ENCODE measurements at places on chromosomes 11 and 22. TPM values are rescaled to one million over a fixed set of nuclear protein-coding genes. Genes with fewer than 3 reads are reported as not detected.

TRIM49 gene
- not detected for total RNA-seq

- H3K4me1 ChIP-seq, result peaks cover 29% of the 10 kb centered on the region
- H3K4me3 ChIP-seq, result no peak overlapping the region
- no peaks in the 10 kb centered on the region for H3K27me3 ChIP-seq
- H3K36me3 ChIP-seq, result no peaks in the 10 kb centered on the region
These were observed 4.8 kb upstream of the SUN2 start for GRCh38 chr22:38760477-38761201.

GRCh38 chr11:119249671-119250010 lies 43.5 kb downstream of the CBL start:
- no peaks in the 10 kb centered on the region for H3K36me3 ChIP-seq
- no peak for DNase-seq
- H3K27me3 ChIP-seq, result no peaks in the 10 kb centered on the region
- H3K4me1 ChIP-seq, result peaks cover 10% of the 10 kb centered on the region

- no peaks in the 10 kb centered on the region for H3K36me3 ChIP-seq
- no peaks in the 10 kb centered on the region for H3K27me3 ChIP-seq
- H3K4me1 ChIP-seq, result no peaks in the 10 kb centered on the region
- H3K27ac ChIP-seq, result no peak overlapping the region
These were observed 77.3 kb downstream of the SLC17A6 start for GRCh38 chr11:22415476-22415875.

- H3K4me3 ChIP-seq, result no peak overlapping the region
- no peaks in the 10 kb centered on the region for H3K36me3 ChIP-seq
These were observed 96.5 kb downstream of the ME3 start for GRCh38 chr11:86575927-86576326.

- DNase-seq, result no peak
- no peaks in the 10 kb centered on the region for H3K36me3 ChIP-seq
- no peak overlapping the region for H3K4me3 ChIP-seq
- no peak overlapping the region for H3K27ac ChIP-seq
- no peaks in the 10 kb centered on the region for H3K4me1 ChIP-seq
These were observed 12.0 kb downstream of the KCNQ1OT1 start for GRCh38 chr11:2687782-2688191.

DNA sequence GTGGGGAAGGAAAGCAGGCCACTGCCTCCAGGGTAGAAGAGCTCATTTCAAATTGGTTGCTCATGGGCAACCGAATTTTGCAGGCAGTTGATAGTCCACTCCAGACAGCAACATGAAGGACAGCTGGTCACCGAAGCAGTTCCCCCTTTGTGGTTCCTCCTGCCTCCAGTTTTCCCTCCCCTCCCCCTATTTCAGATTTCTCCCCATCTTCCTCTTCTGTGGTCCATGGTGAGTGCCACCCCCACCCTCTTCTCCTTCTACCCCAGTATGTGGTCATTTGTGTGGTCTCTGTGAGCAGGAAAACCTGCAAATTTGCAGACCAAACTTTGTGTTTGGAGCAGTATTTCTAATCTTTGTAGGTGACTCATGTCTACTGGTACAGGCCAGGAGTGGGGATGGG lies 38.2 kb upstream of the PAK1 start:
- no peaks in the 10 kb centered on the region for H3K36me3 ChIP-seq
- H3K27ac ChIP-seq, result no peak overlapping the region
- H3K4me1 ChIP-seq, result no peaks in the 10 kb centered on the region
- H3K4me3 ChIP-seq, result no peak overlapping the region
- DNase-seq, result no peak
- H3K27me3 ChIP-seq, result no peaks in the 10 kb centered on the region

DNA sequence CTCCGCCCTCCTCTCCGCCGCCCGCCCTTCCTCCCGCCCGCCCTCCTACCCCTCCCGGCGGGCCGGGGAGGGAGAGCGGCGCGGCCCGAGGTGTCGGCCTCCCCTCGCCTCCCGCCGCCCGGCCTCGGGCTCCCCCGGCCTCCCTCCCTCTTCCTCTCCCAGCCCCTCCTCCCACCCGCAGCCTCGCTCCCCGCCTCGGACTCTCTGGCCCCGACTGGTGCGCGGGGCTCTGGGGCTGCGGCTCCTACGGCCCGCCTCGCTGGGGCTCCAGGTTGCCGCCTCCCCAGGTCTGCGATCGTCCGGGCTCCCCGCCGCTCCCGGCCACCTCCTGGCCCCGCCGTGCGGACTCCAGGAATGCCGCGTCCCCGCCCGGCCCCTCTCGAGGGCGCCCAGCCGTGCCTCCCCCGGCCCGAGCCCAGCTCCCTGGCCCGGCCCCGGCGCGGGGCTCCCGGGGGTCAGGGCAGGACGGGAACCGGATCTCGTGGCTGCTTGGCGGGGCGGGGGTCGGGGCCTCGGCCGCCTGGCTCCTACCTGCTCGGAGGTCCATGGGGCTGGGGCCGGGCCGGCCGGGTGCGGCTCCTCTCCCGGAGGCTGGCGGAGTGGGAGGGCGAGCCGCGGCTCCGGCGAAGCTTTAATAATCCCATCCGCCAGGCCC lies at the start of gene CLCF1:
Gene CLCF1, minus strand, starts transcription at position 606 of the 655 bp plus-strand sequence. Its CDS starts 59 bp downstream, at position 547.
- H3K4me1 ChIP-seq, result peaks cover 57% of the 10 kb centered on the region
- H3K4me3 ChIP-seq, result peak within 1 kb of the TSS; percentile 53
- peak within 1 kb of the TSS; percentile 79 for H3K27ac ChIP-seq
- no peaks in the 10 kb centered on the region for H3K36me3 ChIP-seq

- peak within 1 kb of the TSS; percentile 33 for H3K27ac ChIP-seq
- H3K27me3 ChIP-seq, result no peaks in the 10 kb centered on the region
- peak; percentile 58 for DNase-seq
- no peaks in the 10 kb centered on the region for H3K36me3 ChIP-seq
These were observed at the start of gene NCR3LG1 for GRCh38 chr11:17351510-17352176. TSS of gene NCR3LG1 (plus strand) at chr11:17351800. CDS start at chr11:17351970, 170 bp downstream.

TRIM51G gene
- not detected for total RNA-seq

GRCh38 chr11:59615120-59615636 lies 396 bp downstream of the OSBP start:
- peak overlapping the region; percentile 72 for H3K4me3 ChIP-seq
- peak overlapping the region; percentile 95 for H3K27ac ChIP-seq
- DNase-seq, result peak; percentile 74
- H3K27me3 ChIP-seq, result no peaks in the 10 kb centered on the region

TIMM10 gene
- 151 TPM for total RNA-seq

MRGPRX4 gene
- not detected for total RNA-seq

CAPN1 gene
- total RNA-seq, result 88.2 TPM

DNA sequence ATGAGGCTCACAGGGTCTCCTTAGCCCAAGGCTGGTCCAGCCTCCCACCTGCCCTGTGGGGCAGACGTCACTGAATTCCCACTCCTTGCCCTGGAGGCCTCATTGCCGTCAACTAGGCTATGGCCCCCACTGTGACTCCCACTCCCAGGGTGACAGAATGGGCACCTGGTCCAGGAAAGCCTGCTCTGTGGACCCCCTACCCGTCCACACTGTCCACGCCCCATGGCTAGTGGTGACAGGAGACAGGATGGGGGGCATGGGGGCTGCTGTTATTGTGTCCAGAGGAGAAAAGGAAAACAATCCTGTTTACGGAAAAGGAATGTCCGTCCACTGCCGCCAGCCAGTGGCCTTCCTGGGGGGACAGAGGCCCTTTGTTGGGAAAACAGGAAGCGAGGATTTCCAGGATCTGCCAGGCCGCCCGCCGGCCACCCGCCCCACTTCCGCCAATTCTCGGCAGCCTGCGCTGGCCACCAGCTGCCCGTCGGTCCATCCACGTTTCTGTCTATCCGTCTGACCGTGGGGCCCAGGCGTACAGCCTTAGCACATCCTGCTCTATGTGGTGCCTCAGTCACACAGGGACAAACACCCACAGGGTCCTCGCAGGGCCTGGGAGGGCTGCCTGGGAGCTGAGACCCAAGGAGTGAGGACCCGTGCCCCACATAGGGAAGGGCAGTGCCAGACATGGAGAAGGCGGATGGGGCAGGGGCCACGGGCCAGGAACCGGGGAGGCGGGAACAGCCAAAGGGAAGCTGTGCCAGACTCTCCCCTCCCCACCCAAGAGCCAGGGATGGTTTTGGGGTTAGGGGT lies 19.5 kb downstream of the CRELD2 start:
- no peak overlapping the region for H3K27ac ChIP-seq
- no peaks in the 10 kb centered on the region for H3K27me3 ChIP-seq
- no peak overlapping the region for H3K4me3 ChIP-seq
- no peaks in the 10 kb centered on the region for H3K36me3 ChIP-seq
- no peak for DNase-seq
- peaks cover 16% of the 10 kb centered on the region for H3K4me1 ChIP-seq

DNA sequence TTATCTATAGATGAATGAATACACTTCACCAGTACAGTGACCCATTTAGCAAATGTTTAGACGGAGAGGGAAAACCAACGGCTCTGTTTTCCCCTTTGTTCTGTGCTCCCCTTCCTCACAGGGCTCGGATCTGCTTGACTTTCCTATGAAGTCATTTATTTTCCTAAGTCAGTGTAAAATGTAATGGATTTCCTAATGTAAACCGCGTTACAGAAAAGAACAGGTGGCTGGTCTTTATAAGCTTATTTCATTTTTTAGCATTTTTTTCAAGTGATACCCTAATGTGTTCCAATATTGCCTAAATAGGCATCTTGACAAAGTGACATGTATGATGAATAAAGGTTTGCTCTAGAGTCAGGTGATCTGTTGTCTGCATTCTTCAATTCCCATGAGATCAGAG lies 207.5 kb downstream of the PGR start:
- H3K36me3 ChIP-seq, result no peaks in the 10 kb centered on the region
- no peak for DNase-seq
- H3K27ac ChIP-seq, result no peak overlapping the region
- no peak overlapping the region for H3K4me3 ChIP-seq

DNA sequence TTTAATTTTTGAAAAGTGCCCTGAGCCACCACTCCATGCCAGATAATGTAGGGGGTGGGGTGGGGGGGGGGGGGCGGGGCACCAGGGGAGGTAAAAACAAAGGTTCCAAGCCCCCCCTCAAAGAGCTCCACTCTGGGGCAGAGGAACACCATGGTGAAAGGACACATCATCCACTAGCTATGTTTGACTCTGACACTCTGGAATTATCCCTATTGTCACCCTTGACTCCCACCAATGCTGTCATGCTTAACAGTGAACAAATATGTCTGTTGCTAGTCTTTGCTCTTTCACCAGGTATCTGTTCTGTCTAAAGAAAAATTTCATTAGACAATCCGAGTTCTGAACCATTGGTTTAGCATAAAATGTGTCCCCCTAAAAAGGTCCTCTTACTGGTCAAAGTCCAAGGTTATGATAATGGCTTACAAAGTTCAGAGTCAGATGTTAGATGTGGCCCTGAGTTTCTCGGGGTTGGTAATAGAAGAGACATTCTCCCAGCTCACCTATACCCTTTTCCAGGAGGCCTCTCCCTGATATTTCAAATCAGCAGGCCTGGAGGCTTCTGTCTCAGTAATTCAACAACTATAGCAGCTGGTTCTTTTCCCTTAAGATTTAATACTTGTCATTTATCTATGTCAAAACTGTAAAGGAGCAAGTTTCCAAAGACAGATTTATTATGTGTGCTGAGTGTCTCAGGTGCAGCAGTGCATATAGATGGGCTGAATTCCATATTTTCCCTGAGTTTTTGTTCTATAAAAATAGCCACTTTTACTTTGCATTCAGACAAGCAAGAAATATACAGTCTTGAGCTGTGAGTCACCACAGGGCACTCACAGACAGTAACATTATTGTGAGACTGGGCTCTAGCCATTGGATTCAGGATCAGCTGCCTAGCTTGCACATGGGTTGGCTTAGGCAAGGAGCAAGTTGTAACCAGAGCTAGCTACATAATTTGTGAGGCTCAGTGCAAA lies 174.1 kb downstream of the CSNK2A3 start:
- H3K4me1 ChIP-seq, result no peaks in the 10 kb centered on the region
- no peak overlapping the region for H3K27ac ChIP-seq
- no peaks in the 10 kb centered on the region for H3K27me3 ChIP-seq
- H3K4me3 ChIP-seq, result no peak overlapping the region

- DNase-seq, result no peak
- H3K4me3 ChIP-seq, result no peak overlapping the region
- no peaks in the 10 kb centered on the region for H3K27me3 ChIP-seq
- no peak overlapping the region for H3K27ac ChIP-seq
- H3K36me3 ChIP-seq, result no peaks in the 10 kb centered on the region
- H3K4me1 ChIP-seq, result no peaks in the 10 kb centered on the region
These were observed 25.1 kb downstream of the KIAA1671 start for GRCh38 chr22:24977370-24978221.

GRCh38 chr11:92272651-92273050 lies 48.0 kb downstream of the FAT3 start:
- DNase-seq, result no peak
- H3K27me3 ChIP-seq, result no peaks in the 10 kb centered on the region
- H3K4me3 ChIP-seq, result no peak overlapping the region
- no peak overlapping the region for H3K27ac ChIP-seq
- no peaks in the 10 kb centered on the region for H3K4me1 ChIP-seq
- H3K36me3 ChIP-seq, result no peaks in the 10 kb centered on the region

- no peaks in the 10 kb centered on the region for H3K4me1 ChIP-seq
- no peaks in the 10 kb centered on the region for H3K36me3 ChIP-seq
- no peak for DNase-seq
- no peaks in the 10 kb centered on the region for H3K27me3 ChIP-seq
These were observed 355.3 kb upstream of the CCDC90B start for GRCh38 chr11:83641511-83641910.

GRCh38 chr22:24177456-24177855 lies 3.8 kb upstream of the SUSD2 start:
- H3K27ac ChIP-seq, result no peak overlapping the region
- no peaks in the 10 kb centered on the region for H3K27me3 ChIP-seq
- DNase-seq, result no peak
- peaks cover 10% of the 10 kb centered on the region for H3K36me3 ChIP-seq

DNA sequence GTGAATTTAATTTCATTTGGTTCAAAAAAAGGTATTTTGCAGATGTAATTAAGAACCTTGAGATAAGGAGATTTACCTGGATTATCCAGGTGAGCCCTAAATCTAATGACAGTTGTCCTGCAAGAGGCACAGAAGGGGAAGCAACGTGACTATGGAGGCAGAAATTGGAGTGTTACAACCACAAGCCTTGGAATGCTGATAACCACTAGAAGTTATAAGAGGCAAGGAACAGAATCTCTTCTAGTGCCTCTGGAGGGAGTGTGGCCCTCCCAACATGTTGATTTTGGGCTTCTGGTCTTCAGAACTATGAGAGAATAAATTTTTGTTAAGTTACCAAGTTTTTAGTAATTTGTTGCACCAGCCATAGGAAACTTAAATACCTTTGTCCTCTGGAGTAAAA lies 32.8 kb downstream of the RRM1 start:
- H3K36me3 ChIP-seq, result peaks cover 30% of the 10 kb centered on the region
- H3K27me3 ChIP-seq, result no peaks in the 10 kb centered on the region
- no peak for DNase-seq
- no peaks in the 10 kb centered on the region for H3K4me1 ChIP-seq
- H3K27ac ChIP-seq, result no peak overlapping the region
- no peak overlapping the region for H3K4me3 ChIP-seq

DNA sequence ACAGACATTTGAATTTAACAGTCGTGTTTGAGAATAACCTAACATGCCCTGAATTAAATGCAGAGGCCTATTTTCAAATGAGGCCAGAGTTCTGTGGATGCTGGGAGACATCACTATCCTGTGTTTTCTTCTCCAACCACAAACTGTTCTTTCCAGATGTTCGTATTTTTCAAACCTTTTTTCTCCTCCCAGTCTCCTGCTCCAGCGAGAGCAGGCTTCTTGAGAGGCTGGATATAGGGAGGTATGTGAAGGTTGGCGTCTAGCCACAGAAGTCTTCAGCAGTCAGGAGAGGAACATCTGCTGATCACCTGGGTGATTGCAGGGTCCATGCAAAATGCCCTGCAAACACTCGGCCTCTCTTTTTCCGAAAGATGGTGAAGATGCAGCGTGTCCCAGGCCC lies 126.3 kb downstream of the C11orf91 start:
- no peak overlapping the region for H3K4me3 ChIP-seq
- no peaks in the 10 kb centered on the region for H3K4me1 ChIP-seq
- H3K27me3 ChIP-seq, result peaks cover 8% of the 10 kb centered on the region
- no peaks in the 10 kb centered on the region for H3K36me3 ChIP-seq
- no peak for DNase-seq
- no peak overlapping the region for H3K27ac ChIP-seq

All from CD8-positive, alpha-beta memory T cell (primary cell).